ENCODE measurements at places on chromosomes 5 and 9.

DNA sequence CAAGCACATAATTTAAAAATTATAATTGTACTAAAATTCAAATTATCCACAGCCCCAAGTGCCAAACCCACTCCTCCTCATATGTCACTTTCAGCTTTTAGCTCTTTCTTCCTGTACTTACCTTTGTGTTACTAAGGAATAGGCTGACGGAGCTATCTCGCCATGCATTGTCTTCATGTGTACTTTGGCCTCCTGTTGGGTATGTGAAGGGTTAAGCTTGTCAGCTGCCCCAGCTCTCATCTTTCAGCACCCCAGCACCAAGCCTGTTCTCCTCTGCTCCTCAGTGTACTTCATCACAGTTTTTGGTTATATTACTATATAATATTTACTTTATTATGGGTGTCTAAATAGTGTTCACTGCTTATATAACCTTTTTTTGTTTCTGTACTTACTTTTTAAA is 46.2 kb downstream of the OSTF1 start:
- no peak for DNase-seq

DNA sequence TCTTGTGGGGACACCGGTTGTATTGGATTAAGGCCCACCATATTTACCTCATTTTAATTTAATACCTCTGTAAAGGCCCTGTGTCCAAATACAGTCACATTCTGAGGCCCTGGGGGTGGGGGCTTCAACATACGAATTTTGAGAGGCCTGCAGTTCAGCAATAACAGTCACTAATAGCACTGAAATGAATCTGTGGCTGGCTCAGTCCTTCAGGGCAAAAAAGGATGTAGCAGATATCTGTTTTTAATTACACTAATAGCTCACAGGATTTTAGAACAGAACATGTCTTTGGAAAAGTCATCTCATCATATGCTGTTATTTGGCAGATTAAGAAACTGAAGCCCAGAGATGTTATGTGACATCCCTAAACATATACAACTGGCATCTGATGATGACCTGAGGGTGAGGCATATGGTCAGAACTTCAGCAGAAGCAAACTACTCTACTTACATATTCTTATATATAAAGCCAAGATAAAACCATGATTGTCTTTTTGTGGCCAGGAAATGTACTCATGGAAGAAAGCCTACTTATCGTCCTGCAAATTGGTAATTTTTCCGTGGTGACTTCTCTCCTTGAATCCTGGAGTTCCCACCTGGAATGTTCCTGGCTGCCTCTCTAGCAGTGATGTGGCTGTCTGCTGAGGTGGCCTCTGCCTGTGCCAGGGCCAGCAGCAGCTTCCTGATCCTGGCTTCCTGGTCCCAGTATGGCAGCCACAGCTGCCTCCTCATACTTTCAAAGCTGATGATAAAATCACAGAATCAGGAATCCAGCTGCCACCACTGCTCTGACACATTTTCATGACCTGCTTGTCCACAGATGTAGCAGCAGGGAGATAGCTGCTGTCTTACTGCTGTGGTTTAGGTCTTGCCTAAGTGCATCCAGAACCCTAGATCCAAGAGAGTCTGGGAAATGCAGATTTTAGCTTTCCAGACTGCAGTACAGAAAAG is 72.1 kb upstream of the ANKRD55 start:
- no peak for DNase-seq

- DNase-seq, result no peak
Observed at GRCh38 chr9:131844745-131845118, 104.9 kb upstream of the RAPGEF1 start.

DNA sequence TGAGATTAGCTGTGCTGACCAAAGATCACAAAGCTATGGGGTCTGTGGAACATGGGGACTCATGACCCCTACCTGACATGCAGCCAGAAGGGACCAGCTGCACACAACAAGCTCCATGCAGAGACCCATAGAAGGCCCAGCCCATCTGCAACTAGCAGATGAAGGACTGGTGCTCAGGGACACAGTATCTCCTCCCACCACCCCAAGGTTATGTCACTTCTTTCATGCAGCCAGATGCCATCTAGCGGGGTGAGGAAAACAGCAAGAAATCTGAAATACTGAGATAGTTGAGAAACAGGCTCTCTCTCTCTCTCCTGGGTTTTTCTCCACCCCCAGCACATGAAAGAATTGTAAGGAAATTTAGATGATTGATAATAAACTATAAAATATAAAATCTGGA is 161.3 kb upstream of the DAPK1 start:
- no peak for DNase-seq

DNA sequence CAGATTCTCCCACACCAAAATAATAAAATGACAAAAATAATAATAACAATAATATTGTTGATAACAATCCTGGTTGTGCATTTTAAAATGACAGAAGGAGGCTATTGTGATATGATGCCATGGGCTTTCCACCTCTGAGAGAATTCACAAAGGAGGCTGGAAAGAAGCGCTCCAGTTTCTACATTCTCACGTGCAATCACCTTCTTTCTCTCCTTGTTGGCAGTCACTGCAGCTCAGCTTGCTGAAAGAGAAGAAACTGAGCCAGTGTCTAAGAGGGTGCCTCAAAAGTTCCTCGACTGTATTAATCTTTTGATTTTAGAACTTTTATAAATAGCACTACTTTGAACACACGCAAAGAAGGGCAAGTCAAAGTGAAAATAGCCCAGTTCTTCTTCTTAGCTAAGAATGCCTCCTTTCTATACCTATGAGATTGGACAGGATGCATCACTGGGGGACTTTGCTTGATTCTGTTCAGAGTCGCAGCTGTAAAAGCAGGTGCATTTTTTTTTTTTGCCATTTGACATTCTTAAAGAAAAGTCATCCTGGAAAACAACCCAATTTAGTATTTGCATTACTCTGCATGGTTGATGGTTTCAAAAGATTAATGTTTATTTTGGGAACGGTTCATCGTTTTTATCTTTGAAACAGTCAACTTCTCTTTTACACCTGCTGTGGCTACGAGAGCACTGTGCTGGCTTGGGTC is 12.4 kb upstream of the SUB1 start:
- no peak for DNase-seq

DNA sequence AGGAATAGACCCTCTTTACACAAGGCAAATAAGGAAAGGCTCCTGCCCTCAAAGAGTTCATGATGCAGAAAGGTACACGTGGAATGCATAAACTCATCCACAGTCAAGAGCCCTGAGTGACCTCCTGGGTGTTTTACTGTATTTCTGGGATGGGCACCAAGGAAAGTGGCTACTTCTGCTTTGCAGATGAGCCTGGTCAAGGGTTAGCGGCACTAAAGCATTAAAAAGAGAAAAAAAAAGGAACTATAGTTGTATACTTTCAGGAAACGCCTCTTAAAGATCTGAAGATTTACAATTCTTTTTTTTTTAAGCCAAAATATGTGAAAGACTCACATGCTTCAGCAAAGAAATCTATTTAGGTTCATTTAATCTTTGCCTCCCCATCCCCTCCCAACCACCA is 366.2 kb upstream of the PDE4D start:
- DNase-seq, result no peak

DNA sequence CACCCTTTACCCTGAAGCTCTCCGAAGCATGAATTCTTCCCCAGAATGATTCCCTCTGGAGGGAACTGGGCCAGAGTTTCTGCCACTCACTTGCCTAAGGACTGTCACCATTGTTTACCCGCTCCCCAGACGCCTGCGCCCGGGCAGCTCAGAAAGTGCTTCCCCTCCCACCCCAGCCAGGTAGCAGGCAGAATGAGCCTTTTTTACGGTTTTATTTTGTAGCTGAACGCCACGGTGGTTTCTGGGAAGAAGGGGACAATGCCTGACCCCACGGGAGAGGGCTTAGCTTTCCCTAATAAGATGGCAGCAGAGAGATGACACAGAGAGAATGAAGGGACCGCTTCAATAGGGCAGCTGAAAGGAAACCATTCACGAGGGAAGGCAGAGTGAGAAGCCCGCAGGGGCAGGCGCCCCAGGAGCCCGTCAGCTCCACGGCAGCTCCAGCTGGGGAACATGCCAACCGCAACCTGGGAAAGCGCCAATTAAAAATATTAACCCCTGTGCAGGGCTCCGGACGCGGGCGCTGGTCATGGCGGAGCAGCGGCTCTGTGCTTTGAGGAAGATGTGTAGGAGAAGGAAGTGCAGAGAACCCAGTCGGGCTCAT is 20.4 kb upstream of the NTNG2 start:
- DNase-seq, result no peak

GRCh38 chr5:74441616-74442015 is 198.9 kb downstream of the ENC1 start:
- no peak for DNase-seq

DNA sequence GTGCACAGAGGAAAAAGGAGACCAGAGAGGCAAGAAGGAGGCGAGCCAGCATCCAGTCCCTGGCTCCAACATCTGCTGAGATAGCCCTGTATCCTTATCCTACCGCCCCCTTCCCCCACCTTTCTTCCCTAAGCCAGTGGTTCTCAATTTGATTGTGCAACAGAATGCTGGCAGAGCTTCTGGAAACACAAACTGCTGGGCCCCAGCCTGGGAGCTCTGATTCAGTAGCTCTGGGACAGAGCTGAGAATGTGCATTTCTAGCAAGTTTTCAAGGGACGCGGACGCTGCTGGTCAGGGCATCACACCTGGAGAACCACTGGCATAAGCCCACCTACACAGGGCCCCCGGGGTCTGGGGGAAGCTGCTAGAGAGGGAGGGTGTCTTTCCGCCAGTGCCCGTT is 21.1 kb downstream of the AK8 start:
- DNase-seq, result no peak

DNA sequence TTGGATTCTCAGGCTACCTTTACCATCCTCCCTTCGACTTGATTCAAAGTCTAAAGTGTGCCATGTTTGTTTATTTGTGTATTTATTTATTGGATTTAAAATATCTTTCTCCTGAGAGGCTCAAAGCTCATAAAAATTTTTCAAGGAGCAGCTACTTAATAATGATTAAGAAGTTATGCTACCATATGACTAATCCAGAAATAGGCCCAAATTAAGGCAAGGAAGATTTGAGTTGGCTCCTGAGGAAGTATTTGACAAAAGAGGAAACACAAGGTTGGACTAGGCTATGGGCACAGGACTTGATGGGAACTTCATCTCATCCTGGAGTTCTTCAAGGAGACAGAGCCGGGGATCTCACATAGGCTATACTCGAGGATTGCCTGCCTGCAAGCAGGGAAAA is 22.4 kb upstream of the PPP2CA start:
- no peak for DNase-seq

DNA sequence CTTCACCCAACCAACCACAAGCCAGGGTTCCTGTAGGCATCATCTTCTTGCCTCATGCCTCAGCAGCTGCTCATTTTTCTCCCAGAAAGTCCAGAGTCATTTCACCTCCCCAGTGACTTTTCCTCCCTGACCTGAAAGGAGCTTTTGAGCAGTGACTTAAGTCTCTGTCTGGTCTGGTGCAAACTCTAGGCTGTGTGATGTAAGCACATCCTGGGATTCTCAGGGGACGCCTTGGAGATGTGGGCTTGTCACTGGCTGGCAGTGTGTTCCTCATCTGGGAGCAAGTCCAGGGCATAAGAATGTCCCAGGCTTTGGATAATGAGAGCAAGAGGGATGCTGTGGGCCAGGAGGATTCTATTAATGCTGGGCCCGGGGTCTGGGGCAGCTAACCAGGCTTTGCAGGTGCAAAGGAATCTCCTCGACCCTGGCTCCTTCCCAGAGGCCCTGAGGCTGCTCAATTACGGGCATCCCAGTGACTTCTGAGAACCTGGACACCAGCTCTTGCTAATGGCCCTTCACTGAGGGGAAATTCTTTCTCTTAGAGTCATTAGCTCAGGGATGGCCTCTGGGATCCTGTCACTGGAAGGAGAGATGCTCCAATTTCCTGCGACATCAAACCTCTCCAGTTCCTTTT is 211.0 kb upstream of the PANK3 start:
- DNase-seq, result no peak

DNA sequence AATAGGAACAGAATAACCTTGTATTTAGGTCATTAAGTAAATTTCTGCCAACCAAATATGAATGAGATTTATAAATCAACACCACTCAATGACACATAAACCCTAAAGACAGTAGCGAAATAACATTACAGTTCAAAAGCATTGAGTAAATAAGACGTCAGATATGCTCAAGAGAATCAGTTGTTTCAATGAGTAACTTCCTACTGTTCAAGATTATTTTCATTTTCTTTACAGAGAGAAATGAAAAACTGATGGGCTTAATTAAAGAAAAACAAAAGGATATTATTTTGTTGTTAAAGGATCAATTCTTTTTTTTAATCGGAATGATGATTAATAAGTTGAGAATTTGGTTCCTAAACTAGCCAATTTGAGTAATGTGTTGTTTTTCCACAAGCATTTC is 150.1 kb downstream of the BNC2 start:
- DNase-seq, result no peak

GRCh38 chr5:139368613-139369012 is 14.5 kb downstream of the SLC23A1 start:
- DNase-seq, result no peak

DNA sequence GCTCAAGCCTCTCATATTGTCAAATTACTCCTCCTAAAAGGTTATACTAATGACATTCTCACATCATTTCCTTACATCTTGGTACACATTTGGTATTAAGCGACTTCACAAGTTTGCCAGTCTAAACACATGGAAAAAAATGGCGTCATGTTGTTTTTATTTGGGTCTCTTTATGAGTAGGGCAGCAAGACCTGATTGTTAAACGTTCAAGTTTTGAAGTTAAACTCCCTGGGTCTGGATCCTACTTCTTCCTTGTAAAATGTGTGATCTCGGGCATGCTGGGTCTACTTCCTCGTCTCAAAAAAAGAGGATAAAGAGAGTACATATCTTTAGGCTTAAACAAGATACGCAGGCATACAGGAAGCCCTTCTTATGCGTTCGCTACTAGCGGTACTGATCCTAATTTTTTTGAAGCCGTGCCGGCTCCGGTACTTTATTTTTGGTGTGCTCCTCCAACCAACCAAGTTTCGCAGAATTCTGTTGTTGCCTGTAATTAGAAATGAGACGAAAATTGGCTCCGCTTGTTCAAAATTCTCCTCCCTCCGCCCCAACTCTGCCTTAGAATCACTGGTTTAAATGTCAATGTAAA is 596 bp upstream of the CDC37L1 start:
- no peak for DNase-seq

GRCh38 chr5:142368529-142368928 is 43.7 kb upstream of the SPRY4 start:
- DNase-seq, result no peak

- no peak for DNase-seq
Observed at GRCh38 chr9:98745470-98745869, 36.7 kb upstream of the GABBR2 start.

DNA sequence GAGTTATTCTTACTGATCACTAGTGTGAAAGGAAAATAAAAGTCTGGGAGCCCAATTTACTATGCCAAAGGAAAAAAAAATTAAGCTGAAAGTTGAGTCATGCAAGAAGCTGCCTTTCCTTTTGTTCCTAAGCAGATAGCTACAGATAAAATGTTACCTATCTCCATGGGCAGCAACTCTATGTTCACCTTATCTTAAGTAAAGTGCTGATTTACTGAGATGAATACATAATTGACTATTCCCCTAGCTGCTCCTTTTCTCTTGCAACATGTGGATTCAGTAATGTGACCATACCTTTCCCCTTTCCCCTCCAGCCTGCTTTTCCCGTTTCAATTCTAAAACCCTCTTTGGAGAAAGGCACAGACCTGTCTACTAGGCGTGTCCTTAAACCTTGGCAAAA is 62.7 kb upstream of the NR5A1 start:
- no peak for DNase-seq
